ENCODE measurements at places on chromosomes 11 and 22.

DNA sequence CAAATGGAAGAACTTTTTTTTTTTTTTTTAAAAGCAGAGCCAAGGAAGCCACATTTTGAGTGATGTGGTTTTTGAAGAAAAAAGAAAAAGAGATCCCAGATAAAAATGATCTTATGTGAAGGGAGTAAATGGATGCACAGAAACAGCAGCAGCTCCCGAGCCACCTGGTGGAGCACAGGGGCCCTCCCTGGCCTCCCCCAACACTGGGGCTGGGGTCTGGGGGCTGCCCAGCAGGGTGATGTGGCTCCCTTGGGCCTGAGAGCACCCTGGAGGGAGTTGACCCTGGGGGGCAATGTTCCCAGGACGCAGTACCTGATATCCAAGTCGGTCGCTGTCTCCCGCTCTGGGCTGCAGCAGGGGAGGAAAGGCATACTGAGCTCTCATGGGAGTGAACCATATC is 26.5 kb upstream of the KCNJ11 start:
- DNase-seq = no peak

- no peak for DNase-seq
These were observed 380.1 kb downstream of the METTL15 start for GRCh38 chr11:28488336-28488735.

GRCh38 chr22:39658367-39658766 is 87.8 kb downstream of the CACNA1I start:
- no peak for DNase-seq

GRCh38 chr11:95888439-95888838 is 35.5 kb downstream of the MTMR2 start:
- no peak for DNase-seq

DNA sequence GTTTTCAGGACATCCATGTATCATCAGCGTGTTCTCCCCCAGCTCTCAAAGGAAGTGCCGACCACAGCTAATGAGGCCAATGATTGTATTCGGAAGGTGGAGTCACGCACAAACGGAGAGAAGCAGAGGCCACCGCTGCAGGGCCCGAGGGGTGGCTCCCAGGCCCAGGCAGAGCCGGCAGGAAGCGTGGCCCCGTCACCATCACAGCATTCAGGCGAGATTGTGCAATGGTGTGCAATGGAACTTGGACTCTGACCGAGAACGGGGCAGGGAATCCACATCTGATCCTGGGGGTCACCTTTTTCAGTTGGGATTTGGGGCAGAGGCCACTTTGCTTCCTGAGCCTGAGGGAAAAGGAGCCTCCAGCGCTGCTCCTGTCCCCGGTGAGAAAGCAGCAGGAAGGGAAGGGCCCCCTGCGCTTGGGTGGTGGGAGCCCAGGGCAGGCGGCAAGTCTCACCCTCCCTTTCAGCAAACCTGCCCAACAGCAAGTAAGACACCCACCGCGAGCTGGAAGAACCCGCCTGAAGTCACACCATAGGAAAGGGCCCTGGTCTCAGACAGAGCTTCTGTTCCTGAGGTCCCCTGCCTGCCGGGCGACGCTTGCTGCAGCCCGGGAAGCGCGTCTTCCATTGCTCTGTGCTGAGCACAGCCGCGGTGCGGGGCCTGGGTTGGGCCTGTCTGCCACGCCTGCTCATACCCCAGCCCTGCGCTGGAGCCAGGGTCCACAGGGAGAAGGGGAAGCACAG is 1430.7 kb downstream of the BRD1 start:
- DNase-seq = no peak

GRCh38 chr11:80188076-80188627 is 747.3 kb upstream of the TENM4 start:
- DNase-seq = no peak

GRCh38 chr22:50621356-50621880 is 6.5 kb downstream of the ARSA start:
- DNase-seq = no peak

DNA sequence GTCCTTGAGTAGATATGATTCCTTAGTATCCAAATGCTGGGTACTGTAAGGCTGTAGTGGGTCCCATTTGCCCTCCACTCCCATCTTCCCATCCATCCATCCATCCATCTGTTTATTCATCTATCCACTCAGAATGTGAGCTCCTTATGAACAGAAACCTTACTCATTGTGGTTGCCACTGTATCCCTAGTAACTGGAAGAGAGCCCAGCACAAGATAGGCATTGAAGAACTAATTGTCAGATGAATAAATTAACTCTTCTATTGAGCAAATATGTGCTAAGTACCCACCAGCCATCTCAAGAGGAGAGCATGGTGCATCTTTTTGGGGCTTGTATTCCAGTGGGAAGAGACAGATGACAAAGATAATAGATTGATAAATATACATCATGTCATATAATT is 86.4 kb upstream of the SEZ6L start:
- DNase-seq = no peak
